Retinal pigment epithelial cell (primary cell): ENCODE measurements at places on chromosomes 1 and 21.

DNA sequence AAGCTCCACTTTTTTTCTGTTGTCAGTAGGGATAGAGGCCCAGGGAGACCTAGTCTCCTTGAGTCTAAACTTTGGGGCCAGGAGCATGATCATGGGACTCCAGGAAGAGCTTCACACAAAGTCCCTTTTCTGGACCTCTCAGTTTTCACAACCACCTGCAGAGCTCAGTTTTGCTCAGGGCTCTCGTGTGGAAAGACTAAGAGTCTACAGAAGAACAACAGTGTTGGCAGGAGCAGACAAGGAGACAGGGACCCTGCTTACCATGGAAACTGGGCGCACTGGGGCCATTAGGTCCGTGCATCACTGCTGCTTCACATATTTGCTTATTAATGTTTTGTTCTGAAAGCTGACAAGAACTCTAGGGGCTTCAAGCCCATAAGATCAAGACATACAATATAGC is 63.9 kb upstream of the HSD17B7 start:
- no peak for DNase-seq

GRCh38 chr21:17269760-17270159 is 243.1 kb upstream of the CXADR start:
- no peak for DNase-seq

- no peak for DNase-seq
Measured at GRCh38 chr1:202567738-202568137, 142.5 kb downstream of the SYT2 start.

DNA sequence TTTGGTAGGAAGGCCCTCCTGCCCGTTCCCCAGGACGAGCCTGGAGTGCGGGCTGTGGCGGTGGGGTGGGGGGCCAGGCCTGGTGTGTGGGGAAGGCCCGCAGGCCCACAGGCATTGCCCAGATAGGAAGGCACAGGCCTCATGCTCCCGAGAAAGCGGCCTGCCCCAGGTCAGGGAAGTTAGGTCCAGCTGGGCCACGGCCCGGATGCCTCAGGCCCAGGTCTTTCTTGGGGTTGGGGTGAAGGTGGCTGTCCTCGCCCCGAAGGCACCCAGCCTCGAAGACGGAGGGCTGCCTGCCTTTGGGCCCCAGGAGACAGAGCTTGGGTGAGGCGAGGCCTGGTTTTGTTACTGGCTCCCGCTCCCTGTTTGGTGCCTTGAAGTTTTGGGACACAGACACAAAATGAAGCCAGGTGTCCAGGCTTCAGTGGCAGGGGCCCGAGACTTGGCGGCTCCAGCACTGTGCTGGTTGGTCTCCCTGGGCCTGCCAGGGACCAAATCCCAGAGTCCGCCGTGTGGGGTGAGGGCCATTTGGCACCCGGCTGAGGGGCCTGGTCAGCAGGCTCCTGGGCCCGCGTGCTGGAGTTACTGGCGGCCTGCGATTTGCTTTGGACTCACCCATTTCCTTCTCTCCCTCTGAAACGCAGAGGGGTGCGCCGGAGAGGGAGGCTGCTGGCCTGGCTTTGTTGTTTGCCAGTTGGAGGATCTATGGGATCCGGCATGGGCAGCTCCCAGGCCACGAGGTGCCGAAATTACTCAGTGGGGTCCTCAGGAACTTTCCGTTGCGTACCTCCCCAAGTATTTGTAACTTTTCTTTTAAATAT is 2.0 kb downstream of the SKI start:
- DNase-seq: no peak

DNA sequence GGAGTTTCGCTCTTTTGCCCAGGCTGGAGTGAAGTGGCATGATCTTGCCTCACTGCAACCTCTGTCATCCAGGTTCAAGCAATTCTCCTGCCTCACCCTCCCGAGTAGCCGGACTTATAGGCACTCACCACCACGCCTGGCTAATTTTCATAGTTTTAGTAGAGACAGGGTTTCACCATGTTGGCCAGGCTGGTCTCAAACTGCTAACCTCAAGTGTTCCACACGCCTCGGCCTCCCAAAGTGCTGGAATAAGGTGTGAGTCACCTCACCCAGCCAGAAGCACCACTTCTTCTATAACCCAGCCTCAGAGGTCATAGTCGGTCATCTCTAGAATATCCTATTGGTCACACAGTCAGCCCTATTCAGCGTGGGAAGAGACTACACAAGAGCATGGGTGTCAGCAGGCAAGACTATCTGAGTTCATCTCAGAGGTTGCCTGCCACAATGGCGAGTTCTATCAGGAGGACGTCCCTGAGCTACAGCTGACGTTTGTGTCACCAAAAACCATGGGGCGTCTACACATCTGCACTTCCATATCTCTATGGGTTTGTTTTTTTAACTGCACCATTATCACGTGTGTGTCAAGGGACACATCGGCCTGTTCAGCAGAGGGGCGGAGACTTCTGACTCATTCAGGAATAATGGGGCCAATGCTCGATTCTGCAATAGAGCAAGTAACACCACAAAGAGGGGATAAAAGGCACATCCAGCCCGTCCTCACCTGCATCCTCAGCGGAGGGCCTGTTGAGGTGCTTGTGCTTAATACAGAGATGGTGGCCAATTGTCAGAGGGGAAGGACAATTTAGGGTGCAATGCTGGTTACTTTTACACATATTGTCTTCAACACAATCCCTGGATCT is 256.3 kb upstream of the IRF2BP2 start:
- peak; percentile 68 for DNase-seq

GRCh38 chr1:196660272-196660671 is 8.4 kb downstream of the CFH start:
- no peak for DNase-seq

GRCh38 chr21:22019766-22020165 is 1021.6 kb downstream of the NCAM2 start:
- peak; percentile 34 for DNase-seq

GRCh38 chr1:22166439-22166838 is 23.5 kb upstream of the WNT4 start:
- DNase-seq: no peak

DNA sequence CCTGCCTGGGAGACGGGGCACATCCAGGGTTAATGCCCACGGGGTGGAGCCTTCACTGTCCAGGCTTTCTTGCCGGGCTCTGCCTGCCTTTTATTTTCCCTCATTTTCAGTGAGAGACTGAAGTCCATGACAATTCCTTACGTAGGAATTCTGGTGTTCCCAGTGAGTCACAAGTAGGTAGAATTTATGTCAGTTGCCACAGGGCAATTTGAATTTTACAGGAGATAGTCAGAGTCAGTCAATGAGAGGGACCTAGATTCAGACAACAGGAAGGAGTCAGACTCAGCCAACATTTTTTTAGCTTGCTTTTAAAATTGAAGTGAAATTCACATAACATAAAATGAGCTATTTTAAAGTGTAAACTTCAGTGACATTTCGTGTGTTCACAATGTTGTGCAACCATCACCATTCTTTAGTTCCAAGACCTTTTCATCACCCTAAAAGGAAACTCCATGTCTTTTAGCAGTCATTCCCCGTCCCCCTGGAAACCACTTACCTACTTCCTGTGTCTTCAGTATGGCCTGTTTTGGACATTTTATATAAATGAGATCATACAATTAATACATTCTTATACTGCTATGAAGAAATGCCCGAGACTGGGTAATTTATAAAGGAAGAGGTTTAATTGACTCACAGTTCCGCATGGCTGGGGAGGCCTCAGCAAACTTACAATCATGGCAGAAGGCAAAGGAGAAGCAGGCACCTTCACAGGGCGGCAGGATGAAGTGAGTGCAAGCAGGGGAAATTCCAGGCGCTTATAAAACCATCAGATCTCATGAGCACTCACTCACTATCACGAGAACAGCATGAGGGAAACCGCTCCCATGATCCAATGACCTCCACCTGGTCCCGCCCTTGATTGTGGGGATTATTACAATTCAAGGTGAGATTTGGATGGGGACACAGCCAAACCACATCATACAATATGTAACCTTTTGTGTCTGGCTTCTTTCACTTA is 14.6 kb downstream of the AJAP1 start:
- no peak for DNase-seq

GRCh38 chr1:193013707-193014106 is 45.5 kb downstream of the UCHL5 start:
- no peak for DNase-seq

- DNase-seq: no peak
Measured at GRCh38 chr1:43936431-43937151, 3.0 kb downstream of the ARTN start.

- no peak for DNase-seq
Measured at GRCh38 chr1:214637722-214638458, 34.9 kb downstream of the CENPF start.

DNA sequence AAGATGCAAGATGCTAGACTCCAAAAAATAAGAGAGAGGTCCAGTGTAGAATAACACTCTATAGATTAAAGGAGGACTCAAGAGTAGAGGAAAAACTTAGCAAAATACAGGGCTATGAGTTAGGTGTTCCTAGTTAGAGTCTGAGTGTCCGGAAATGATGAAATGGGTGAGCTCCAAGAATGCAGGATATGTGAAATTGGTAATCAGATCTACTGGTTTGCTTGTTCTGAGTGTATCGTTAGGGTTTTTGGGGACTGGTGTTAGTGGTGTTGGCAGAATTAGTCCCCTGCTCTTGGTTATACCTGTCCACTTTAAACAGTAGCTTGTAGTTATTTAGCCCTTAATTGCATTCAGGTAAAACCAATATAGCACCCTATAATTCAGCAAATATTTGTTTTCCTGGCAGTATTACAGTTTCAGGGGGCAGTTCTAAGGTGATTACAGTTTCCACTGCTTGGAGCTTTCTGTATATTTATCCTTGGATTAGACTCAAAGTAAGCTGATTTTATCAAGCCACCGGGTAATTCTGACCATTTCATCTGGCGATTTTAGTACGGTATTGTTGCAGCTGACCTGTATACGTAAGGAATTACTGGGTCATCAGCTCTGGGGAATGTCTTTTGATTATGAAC is 332.7 kb downstream of the CHRM3 start:
- peak; percentile 46 for DNase-seq
